ENCODE measurements at places on chromosomes 2 and 18.

- no peak for DNase-seq
Measured at GRCh38 chr2:68214381-68214780, 38.0 kb downstream of the PPP3R1 start.

GRCh38 chr2:223692191-223692947 is 90.2 kb upstream of the SCG2 start:
- no peak for DNase-seq

DNA sequence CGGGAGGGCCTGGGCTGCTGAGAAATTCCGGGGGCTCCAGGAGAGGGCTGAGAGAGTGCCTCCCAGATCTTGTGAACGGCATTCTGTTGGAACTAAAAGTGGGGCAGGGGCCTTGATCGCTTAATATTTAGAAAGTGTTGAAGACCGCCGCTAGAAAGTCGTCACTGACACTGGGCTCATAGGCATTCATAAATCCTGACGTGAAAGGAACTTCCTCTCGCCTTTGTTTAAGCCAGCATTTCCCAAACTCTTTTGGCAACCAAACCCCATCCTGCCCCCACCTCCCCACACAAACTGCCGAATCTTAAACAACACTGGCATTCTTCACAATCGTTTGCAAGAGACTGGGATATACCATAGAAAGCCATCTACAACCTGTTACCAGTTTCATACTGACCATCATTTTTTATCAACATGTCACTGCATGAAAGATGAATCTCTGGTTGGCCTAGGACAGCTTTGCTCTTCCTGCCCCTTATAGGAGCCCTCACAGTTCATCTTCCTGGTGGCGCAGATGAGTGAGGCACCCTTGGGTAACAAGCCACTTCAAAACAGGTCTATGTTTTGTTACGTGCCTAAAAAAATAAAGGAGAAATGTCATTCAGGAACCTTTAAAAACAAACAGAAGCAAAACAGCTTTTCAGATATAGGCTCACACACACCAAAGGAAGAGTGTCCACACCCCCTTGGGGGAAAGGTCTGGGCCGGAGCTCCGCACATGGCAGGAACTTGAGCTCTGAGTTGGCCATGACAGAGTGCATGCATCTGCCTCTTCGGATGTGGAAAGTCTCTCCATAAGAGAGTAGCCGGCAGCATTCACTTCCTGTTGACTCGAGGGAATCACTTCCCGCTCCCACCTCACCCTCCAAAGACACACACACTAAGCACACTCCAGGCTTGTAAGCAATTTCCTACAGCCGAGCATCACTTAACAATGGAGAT is 13.0 kb downstream of the MTERF4 start:
- no peak for DNase-seq

GRCh38 chr2:175012516-175012915 is 7.3 kb upstream of the CHN1 start:
- no peak for DNase-seq

- DNase-seq: no peak
Measured at GRCh38 chr2:41922177-41922576, 125.6 kb upstream of the PKDCC start.
